ENCODE measurements at places on chromosomes 12 and 14.

- peak; percentile 24 for DNase-seq
Measured at GRCh38 chr12:88142610-88142991, 494 bp downstream of the TMTC3 start.

GRCh38 chr12:118373616-118374015 is 909 bp upstream of the TAOK3 start:
- DNase-seq = no peak

DNA sequence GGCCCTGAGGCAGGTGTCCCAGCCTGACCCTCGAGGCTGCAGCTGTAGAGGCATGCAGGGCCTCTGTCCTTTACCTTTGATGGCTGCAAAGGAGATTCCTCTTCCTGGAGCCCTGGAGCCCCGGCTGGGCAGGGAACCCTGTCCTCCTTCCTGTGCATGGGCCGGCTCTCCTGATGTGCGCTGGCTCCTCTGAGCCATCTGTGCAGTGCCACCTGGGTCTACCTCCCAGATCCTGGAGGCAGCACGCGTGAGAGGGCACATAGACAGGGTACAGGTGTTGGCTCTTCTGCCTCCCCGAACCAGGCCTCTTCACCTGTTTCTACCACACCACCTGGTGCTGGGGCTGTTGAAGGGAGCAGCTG is 115.1 kb downstream of the BEGAIN start:
- DNase-seq = no peak

- no peak for DNase-seq
Measured at GRCh38 chr14:104558231-104559027, 21.1 kb upstream of the C14orf180 start.

DNA sequence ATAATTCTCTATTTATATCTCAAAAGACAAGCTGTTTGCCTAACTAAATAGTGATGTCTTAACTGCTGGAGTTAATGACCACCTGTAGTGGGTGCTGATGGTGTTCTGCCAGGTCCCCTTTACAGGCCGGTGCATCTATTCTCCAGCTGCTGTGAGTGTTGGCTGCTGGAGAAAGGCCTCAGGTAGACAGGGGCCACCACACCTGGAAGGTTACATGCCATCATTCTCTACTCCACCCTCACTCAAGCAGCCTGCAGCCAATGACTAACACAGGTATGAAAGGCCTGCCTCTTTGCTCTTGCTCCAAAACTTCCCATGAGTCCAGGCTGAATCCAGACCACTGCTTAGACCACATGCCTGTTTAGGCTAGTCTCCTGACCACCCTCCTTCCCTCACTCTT is 73.9 kb downstream of the RPS6KA5 start:
- no peak for DNase-seq

GRCh38 chr14:74913986-74914573 is 9.0 kb downstream of the RPS6KL1 start:
- peak; percentile 75 for DNase-seq

- DNase-seq = no peak
Measured at GRCh38 chr14:84643446-84643845, 886.5 kb upstream of the FLRT2 start.

GRCh38 chr12:5348491-5348890 is 83.4 kb upstream of the NTF3 start:
- DNase-seq = no peak

GRCh38 chr12:20101046-20101445 is 267.3 kb upstream of the PDE3A start:
- DNase-seq = peak; percentile 44

DNA sequence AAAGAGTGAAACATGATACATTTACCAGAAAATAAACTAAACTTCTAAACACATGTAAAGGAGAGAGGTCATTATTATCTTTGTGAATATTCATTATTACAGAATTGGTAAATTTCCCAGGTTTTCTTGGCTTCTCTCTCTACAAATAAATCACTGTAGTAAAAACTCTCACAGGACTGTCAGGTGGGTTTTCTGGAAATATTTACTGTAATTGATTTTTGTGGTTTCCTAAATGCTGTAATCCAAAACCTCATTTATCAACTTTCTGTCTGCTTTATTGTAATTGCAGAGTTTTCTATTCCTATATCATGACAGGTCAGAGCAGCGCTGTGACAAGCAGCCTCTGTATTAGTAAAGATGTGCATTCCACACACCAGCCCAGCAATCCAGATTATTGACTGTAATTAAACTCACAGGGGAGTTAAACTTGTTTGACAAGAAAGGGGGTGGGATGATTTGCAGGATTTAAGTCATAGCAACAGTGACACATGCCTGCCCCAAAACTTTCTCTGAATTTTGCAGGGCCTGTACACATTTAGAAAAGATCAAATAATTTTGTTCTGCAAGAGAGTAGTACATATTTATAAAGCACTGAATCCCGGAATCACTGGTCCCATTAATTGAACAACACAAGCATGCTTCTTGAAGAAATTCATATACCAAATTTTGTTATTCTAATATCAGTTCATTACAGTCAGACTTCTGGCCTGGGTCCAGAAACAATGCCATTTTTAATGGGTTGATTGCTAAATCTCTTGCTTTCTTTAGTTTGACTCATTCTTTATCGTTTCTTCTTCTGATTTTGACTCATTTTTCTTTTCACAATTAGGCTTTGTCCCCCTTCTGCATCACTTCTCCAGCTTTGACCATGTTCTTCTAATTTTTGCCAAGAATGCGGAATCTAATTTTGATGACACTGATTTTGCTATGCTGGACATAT is 42.2 kb downstream of the PTPRO start:
- no peak for DNase-seq

- DNase-seq = no peak
Measured at GRCh38 chr12:91877456-91878235, 268.0 kb downstream of the BTG1 start.

- no peak for DNase-seq
Measured at GRCh38 chr12:64501486-64501885, 49.6 kb downstream of the TBK1 start.

DNA sequence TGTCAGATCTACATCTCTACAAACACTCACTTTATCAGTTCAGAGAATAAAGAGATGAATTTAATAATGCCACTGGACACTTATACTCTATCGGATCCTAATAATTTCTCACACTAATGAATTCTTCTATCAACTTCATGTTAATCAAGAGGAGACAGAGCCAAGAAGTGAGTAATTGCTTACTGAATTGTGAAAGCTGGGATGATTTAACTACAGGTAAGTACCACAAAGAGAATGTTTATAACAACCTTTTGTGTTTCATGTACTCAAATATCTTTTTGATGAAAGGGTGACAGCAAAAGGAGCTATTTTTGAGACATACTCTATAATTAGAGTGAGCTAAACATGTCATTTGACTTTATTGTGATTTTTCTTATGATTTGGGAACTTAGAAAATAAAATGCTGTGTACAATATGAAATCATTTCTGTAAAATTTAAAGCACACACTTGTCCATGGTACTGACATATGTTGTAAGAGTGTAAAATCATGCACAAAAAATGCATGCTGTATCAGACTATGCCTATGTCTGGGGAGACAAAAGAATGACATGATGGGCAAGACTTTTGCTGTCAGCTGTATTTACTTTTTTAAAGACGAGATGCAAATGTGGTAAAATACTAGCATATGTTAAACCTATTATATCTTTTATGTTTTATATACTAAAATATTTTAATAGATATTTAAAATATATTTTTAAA is 361.2 kb downstream of the CCER1 start:
- no peak for DNase-seq

DNA sequence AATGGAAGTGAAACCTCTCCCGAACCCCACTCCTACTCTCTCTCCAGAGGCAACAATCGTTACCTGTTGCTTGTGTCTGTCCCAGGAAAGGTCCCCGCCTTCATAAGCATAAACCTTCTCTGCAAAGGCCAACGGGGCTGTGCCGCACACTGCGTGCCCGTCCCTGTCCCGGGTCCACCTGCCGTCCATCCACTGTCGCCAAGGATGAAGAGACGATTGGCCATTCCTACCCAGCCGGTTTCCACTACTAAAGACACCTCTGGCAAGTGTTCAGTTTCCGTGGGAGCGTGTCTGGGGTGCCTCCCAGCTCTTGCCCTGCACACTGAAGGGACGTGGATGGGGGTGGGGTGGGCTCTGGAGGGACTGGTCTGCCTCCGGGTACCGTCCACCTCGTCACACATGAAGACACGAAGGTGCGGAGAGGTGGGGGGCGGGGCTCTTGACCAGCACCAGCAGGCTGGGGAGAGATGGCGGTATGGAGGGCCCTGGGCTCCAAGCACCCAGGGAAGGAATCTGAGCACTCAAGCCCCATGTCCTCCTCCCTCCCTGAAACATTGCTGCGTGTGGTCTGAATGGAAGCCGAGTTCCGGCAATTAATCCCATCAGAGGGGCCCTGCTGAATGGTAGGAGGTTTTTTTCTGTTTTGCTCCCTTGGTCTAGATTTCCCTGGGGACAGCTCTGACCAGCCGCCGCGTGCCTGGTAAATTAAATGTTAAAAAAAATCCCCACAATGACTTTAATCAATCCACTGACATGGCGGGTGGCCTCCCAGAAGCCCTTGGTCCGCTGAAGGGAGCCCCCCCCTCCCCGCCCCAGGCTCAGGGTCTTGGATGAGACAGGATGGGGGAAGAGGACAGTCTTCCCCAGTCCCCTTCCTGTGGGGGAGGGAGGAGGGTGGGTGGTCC is 4.1 kb upstream of the KIF26A start:
- peak; percentile 43 for DNase-seq

- no peak for DNase-seq
Measured at GRCh38 chr14:51008446-51008845, 64.2 kb upstream of the PYGL start.

DNA sequence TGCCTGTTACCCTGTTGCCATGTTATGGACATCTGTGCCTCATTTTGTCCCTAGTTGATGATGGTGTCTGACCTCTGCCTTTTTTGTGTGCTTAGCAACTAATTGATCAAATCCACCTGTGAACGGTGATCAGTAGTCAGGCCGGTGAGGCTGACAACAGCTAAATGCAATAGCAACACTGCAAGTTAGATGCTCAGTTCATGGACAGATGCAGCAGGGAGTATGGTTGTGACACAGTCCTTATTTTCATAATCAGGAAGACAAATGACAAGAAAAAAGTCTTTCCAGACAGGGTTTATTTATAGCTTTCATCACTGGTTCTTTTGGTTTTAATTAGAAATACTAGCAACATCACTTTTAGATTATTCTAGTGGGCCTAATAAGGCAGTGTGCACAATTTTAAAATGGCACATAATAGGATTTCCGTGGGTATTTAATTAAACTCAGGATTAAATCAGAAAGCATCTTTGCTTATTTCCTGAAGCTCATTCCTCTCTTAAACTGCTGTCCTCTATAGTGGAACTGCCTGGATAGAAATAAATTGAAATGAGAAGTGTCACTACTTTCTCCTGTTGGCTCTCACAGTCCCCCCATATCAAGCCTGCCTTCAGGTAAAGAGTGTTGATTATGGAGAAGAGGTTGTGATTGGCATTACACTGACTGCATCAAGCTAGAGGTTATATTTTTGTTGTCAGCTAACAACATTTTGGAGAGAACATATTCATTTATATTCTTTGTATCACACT is 281.1 kb upstream of the NAV3 start:
- no peak for DNase-seq

GRCh38 chr14:100288382-100289185 is 17.7 kb downstream of the SLC25A29 start:
- DNase-seq = no peak

DNA sequence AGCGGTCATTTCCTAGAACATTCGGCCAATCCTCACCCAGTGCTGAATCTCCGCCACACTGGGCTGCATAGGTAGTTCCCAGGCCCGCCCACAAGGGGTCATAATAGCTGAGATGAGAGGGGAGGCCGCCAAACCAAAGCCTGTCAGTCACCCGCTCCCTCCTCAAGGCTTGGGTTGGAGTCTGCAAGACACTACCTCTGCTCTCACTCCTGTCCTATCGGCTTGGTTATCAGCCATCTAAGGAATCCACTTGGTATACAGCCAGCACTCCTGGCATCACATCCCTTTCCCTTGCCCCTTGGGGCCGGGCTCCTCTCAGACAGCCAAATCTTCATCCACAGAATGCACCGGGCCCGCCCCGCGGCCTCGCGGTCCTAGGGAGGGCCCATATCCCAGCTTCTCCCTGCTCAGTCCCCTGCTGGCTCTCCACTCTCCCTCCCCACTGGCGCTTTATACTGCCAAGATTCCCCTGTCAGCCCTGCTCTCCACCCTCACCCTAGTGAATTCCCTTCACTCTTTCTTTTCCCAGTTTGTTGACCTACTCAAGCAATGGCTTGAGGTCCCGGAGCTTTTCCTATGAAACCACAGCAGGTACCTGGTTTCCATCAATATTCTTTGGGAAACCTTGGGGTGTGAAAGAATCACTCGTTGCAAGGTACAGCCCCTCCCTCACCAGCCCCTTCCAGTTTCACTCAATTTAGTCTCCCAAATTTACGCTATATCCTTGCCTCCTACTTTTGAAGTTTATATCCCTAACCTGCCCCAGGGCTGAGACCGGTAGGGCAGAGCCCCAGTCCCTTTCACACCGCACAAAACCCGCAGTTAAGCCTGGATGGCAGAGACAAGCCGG is 1.4 kb downstream of the IFFO1 start:
- peak; percentile 78 for DNase-seq

DNA sequence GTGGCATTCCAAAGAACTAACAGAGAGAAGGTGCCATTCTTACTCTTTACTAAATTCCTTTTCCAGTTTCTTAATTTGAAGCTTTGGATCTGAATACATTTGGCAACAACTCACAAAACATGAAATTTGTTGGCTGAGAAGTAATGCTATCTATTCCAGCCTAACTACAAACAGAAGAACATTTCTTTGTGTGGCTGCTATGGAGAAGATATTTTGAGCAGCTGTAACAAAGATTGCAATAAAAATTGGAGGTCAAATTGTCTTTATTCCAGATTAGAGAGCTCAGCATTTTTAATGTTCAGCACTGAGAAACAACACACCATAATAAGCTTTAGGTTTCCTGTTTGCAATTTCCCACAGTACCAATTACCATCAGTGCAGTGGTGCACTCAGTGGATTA is 835.8 kb upstream of the FLRT2 start:
- DNase-seq = no peak

DNA sequence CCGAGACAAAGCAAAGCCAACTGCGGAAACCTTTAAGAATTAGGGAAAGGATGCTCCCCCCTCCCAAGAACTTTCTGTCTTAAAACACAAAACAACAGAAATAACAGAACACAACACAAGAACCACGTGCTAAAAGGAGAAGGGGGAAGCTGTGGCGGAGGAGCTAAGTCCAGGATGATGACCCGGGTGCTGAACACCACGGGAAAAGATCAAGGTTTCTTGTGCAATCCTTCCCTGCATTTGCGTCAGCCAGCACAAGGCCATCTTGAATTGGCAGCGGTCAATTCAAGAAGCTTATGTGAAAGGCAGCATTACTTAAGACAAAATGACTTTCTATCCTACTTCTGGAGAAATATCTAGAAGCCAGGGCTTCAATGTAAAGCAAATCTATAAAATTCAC is 11.0 kb upstream of the CREBL2 start:
- peak; percentile 61 for DNase-seq
